ENCODE measurements at places on chromosomes 2 and 18.

GRCh38 chr2:88239781-88240180 lies 69.6 kb downstream of the THNSL2 start:
- DNase-seq = no peak

DNA sequence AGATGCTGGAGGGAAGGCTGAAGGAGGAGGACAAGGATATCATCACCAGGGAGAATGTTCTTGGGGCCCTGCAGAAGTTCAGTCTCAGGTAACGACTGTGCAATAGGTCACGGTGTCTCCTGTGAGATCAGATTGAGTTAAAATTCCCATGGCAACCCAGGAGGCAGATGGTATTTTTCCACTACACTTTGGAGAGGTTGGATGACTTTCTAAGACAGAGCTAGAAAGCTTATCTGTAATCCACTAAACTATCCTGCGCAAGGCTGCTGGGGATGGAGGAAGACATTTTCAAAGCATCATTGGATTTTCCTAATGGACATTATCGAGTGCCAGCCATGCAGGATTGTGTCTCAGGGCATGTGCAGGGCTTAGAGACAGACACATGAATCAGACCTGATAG lies 74.6 kb downstream of the ARMC9 start:
- no peak for DNase-seq

DNA sequence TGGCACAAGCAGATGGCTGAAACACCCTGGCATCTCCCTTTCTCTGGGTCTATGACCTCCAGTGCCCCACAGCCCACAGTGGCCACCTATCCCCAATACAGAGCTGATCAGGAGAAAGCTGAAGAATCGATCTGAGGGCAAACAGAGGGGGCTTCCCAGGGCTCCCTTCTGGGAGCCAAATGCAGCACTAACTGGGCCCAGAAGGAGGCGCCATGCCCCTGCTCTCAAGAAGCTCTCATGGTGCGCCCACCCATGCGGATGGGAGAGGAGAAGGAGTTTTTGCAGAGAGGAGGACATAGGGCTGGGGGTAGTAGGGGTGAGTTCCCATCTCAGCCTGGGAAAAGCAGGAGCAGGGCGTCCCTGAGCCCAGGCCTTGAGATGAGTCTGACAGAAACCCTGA lies 787.3 kb upstream of the RAB6C start:
- DNase-seq = no peak

DNA sequence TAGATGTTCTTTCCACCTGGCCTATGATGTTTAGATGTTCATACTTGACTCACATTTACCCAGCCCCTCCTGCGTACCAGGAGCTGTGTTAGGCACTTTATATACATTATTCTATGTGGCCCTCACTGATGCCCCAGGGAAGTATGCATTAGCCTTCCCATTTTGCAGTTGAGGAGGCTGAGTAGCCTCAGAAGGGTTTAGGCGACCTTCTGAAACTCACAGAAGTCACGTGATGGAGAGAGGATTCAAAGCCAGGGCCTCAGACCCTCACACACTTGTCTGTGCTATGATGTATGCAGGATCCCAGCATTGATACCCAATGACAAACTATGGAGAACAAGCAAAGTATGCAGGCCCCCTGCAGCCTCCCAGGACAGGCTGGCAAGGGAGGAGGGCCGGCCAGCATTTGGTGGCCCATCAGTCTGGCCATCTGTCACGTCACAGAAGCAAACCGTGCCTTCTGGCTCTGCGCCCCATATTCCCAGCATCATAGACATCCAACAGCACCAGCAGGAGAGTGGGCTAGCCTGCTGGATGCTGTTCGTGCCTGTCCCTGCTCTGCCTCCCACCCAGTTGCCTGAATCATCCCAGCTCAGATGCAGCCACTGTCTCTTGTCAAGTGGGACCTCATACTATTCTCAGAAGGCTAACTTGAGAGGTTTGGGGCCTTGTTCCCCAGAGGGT lies 33.6 kb downstream of the EHD3 start:
- DNase-seq = no peak

DNA sequence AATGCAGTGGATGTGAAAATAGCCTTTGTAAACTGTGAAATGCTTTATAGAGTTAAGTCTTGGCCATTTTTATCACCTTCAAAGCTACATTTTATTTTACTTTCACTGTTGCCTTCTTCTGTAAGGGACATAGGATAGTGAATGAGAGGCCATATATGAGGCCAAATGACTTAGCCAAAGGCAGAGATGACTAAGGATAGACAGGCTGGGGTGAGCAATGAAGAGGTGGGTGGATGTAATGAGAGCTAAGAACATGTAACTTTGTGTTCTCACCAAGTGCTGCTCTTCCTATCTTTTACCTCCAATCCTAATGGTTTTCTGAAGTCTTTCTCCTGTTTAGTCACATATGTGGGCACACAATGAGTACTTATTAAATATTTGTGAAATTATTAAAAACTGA lies 101.9 kb downstream of the MBD5 start:
- DNase-seq = no peak

GRCh38 chr2:96574364-96574763 lies 37.8 kb downstream of the ARID5A start:
- no peak for DNase-seq

DNA sequence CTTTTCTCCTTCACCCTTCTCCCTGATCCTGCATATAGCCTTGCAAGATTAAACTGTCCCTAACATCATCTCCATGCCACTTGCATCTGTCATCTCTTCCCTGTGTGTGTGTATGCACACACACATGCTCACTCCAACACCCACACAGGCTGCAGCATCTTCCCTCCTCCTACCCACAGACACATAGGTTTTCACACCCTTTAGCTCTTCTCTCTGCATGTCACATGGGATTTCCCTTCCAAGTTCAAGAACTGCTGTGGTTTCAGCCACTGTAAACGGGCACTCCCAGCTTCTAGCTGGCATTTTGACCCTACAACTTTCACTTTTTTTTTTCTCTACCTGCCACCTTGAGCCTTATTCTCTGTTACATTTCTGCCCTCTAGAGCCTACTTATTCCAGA lies 6.4 kb downstream of the CELF4 start:
- DNase-seq = no peak

DNA sequence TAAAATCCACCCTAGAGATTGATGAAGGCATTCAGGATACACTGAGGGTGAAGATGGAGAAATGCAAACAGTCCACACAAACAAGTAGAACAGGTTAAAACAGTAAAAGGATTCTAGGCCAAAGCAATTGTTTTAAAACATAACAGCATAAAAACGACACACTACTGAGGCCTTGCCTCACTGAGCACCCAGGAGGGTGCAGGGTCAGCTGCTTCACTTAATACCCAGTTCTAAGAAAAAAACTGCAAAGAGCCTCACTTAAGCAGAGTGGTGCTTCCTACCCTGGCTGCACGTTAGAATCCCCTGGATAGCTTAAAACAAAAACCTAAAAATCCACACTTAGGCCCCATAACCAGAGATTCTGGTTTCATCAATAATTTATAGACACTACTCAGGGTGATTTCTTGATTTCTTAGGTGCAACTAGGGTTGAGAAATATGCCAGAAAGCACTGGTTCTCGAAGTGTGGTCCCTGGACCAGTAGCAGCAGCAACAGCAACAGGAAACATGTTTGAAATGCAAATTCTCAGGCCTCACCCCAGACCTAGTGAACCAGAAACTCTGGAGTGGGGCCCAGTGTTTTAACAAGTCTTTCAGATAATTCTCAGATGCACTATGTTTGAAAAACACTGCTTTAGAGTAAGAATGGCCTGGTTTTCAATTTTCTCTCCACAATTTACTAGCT lies 279.1 kb downstream of the ZEB2 start:
- no peak for DNase-seq

- DNase-seq = no peak
Measured at GRCh38 chr2:75680402-75680801, 30.3 kb downstream of the GCFC2 start.

- no peak for DNase-seq
Measured at GRCh38 chr2:56589835-56590234, 406.0 kb downstream of the CCDC85A start.

DNA sequence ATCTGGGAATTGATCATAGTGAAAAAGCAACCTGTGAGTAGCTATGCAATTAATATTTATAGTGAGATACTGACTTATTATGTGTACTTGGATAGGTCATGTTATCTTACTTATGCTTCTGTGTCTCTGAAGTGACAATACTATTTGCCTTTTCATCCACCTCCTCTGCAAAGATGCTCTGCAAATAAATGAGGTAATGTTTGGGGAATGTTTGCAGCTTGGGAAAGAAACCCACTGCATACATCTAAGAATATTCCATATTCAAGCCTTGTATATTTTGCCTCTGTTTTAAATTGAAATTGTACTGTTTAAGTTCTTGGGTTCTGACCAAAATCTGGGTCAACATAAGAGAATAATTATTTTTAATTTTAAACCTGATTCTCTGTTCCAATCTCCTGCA lies 217.4 kb upstream of the DTNA start:
- DNase-seq = no peak

- DNase-seq = no peak
Measured at GRCh38 chr2:71938659-71939587, 208.7 kb downstream of the CYP26B1 start.

DNA sequence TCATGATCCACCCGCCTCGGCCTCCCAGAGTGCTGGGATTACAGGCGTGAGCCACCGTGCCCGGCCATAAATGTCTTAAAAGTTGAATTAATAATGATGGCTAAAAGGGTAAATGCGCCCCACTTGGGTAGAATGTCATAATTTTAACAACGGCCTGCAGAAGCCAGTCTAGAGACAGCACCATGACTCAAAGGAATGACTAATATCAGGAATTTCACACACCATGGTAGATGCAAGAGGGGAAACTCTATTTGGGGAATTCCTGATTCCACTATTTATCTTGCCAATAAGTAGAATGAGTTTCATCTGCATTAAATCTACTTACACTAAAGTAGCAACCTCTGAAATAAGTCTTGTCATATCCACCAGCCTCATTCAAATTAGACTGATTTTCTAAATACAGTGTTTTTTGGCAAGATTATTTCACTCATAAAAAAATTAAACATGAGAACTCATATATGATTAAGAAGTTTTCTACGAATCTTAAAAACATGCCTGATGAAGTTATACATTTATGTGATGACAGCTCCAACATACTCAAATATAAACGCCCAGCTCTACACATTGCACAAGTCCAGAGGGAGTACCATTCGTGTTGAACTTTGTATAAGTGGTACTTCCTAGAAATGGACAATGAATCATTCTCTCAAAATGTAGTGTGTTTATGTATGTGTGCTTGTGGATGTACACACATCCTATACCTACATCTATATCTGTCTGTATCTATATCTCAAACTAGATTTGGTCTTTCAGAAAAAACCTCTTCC lies 309.7 kb downstream of the IRS1 start:
- DNase-seq = no peak

DNA sequence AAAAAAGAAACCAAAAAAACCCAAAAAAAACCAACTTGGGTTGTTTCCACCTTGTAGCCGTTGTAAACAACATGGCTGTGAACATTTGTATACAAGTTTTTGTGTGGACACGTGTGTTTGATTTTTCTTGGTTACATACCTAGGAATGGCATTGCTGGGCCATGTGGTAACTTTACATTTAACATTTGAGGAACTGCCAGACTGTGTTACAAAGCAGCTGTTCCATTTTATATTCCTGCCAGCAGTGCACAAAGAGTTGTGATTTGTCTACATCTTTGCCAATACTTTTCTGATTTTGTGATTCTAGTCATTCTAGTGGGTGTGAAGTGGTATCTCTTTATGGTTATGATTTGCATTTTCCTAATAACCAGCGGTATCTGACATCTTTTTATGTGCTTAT lies 22.5 kb downstream of the LPIN1 start:
- DNase-seq = no peak

GRCh38 chr2:98445177-98445682 lies 572 bp downstream of the INPP4A start:
- no peak for DNase-seq

- no peak for DNase-seq
Measured at GRCh38 chr2:241321886-241322285, 6.2 kb downstream of the SEPTIN2 start.

GRCh38 chr2:207427986-207428385 lies 101.8 kb upstream of the CREB1 start:
- DNase-seq = no peak

DNA sequence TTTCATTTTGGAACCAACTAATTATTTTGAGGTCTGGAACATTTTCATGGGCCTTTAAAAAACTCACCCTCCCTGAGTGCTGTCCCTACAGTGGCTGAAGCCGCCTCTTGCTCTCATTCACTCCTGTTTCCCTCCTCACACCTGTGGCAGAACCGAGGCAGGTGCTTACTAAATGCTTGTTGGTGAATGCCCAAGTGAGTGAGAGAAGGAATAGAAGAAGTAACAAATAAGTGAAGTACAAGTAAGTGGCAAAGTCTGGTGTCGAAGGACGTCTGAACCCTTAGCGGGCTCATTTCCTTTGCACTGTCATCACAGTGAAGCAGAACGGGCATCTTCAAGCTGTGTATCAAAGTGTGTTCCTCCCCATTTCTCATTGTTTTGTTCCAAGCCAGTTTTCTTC lies 135.2 kb downstream of the RHBDD1 start:
- no peak for DNase-seq

DNA sequence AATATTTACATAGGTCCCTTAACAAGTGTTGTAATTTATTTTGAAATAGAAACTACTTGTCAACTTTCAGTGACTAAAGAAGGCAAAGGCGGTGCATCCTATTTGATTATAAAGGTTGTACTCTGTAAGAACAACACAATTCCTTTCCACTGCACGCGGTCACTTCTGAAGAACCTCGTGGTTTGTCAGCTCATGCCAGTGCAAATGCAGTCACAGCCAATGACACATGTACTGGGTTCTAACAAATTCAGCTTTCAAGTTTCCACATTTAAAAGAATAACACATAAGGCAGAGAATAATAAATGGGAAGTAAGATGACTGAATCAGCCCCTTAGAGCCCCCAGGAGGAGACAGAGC lies 39.7 kb downstream of the CYB5A start:
- peak; percentile 72 for DNase-seq

DNA sequence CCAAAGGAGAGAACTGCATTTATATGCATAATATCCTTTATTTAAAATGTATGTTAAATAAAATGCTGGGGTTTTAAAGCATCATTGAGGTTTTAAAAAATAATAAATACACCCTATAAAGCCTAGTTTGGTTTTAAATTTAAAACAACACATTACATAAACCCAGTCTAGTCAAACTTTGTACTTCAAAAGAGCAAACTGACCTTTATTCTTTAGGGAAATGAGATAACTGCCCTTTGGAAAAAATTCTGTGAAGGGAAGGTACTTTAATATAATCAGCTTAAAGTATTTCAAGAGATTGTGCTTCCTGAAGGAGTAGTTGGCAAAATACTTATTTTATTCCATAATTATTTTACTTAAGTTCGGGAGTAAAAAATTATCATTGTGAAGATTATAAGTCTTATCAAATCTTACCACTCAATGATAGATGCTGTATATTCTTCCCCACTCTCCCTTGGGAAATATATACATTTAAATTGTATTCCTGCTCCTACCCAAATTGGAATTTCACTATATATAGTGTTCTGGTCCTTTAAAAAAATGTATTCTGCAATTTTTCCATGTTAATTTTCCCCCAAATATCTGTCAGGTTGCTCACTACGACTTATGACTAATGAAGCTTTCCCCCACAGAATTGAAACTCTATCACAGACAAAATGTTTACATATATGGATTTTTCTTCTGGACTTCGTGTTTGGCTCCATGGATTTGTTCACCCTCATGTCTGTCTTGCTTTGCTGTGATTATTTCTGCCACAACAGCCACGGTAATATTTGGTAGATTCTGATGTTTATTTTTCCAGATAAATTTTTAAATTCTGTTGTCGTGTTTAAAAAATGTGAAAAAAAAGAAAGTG lies 42.1 kb downstream of the ZC3H6 start:
- DNase-seq = no peak

GRCh38 chr2:46187112-46187618 lies 110.0 kb upstream of the EPAS1 start:
- DNase-seq = no peak
